Activated CD4-positive, CD25-positive, alpha-beta regulatory T cell (primary cell): ENCODE measurements at places on chromosomes 6 and 20.

DNA sequence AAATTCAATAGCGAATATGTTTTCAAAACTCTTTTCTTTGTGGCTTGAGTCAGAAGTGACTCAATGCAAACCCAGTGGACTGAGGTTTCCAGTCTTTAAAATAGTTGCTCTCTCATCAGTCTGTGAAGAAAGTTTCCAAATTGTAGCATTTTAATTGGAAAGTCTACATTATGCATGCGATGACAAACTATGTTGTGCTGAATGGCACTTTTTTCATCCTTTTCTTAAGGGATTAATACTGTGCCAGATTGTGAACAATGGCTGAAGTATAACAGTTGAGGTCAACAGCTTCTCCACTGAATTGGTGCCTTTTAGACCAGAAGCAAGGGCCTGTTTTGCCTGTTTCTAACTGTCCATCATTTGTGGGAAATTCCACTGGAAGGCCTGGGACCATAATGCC is 377.1 kb downstream of the BTBD9 start:
- DNase-seq, result no peak

GRCh38 chr6:138264372-138264880 is 46.1 kb upstream of the PBOV1 start:
- no peak for DNase-seq

GRCh38 chr6:144999127-144999526 is 714.0 kb downstream of the UTRN start:
- no peak for DNase-seq

DNA sequence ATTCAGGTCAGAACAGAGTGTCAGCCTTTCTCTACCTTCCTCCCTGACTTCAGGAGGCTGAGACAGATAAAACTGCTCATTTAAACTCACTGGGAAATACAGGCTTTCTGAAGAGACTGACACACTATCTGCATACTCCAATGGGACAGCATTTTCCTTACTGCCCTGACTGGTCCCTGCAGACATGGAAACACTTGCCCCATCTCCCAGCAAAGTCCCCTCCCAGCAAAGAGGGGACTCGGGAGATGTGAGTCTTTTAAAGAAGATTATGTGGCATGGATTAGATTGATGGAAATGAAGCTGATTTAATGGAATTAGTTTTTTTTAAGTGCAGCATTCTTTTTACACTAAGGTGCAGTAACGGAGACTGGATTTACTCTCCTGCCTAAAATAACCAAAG is 90.8 kb downstream of the CFAP61 start:
- DNase-seq, result no peak

DNA sequence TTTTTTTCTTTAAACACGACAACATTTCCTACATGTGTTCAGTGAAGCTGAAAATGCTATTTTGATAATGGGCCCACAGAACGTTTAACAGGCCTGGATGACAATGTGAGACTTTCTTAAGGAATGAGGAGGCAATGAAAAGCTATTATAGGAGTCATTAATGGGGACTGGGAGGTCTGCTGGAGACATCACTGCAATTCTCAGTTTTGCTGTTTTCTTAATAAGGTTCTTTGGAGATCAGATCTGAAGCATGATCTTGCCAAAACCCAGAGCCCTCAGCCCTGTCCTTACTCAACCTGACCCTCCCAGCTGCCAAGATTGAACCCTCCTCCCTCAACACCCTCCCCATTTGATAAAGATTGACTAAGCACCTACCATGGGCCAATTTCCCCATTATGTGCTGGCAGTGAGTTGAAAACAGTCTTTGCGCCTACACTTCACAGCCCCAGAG is 353.1 kb downstream of the MAFB start:
- no peak for DNase-seq

- DNase-seq, result no peak
Measured at GRCh38 chr6:111254004-111254778, 166.9 kb downstream of the SLC16A10 start.
